CD4-positive, alpha-beta T cell treated with Interleukin-4 for 1 hour (primary cell): ENCODE measurements at places on chromosomes 3 and 15.

DNA sequence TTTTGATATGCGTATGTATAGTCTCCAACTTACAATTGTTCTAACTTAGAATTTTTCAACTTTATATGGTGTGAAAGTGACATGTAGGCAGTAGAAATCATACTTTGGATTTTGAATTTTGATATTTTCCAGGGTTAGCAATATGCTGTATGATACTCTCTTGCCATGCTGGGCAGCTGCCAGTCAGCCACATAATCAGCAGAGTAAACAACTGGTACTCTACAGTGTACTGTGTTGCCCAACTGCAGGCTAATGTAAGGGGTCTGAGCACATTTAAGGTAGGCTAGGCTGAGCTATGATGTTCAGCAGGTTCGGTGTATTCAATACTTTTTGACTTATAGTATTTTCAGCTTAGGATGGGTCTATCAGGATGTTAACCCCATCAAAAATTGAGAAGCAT is 52.0 kb upstream of the RYK start:
- DNase-seq = no peak

DNA sequence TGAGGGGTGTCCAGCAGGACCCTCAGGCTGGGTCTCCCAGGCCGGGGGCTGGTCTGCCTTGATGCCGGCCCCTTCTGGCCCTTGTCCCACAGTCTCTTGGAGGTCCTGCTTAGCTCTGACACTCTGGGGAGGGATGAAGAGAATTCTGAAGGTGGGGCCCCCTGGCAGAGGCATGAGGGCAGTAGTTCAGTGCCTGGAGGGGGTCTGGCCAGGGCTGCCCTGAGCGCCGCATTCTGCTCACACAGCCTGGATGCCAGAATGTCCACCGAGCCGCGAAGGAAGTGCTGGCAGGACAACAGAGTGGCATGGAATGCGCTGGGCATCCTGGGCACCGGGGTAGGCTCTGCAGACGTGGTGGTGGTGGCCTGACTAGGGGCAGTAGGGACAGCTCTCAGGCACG is 55.5 kb downstream of the SMAD6 start:
- DNase-seq = no peak

DNA sequence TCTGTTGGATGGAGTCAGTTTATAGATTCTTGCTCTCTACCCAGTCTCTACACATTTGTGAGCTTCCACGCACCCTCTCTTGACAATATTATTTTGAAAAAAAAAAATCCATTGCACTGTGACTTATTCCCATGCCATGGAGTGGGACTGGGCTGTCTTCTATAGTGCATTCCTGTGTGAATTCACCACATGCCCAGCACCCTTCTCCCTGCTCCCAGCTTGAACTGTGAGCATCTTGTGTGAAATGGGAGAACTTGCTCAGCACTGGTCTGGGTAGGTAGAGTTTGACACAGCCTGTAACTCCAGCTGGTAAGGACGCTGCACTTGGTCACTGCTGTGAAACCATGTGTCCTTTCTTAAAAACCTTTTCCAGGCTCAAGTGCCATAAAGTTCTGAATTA is 91.9 kb downstream of the ARNT2 start:
- no peak for DNase-seq

DNA sequence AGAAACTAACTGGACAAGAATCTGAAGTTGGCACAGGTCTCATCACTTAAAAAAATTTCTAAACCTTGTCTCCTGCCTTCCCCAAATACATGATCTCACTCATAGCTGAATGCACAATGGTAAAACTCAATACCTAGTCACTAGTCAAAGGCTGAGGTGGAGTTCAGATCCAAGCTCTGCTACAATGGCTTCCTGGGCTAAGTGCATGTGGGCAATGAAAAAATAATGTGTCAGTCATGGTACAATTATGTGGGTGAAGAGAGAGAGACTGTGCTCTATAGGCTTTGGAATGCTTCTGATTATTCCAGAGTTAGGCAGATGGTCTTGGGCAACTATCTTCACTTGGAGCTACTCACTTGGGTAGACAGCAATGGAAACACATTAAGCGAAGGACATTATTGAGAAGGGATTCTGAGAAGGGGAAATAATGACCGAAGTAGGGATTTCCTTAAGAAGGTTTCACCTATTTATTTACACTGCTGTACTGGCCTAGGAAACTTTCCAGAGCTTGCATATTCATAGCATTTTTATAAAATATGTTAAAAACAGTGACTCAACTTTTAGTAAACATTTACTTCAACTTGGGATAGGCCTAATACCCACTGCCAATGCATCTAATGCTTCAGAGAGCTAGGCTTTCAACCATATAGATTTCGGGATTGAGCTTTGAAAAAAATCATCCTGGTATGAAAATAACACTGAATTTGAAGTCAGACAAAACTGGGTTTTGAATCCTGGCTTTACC is 58.7 kb upstream of the PLXND1 start:
- no peak for DNase-seq

GRCh38 chr3:52318186-52318816 is 2.2 kb downstream of the DNAH1 start:
- no peak for DNase-seq

DNA sequence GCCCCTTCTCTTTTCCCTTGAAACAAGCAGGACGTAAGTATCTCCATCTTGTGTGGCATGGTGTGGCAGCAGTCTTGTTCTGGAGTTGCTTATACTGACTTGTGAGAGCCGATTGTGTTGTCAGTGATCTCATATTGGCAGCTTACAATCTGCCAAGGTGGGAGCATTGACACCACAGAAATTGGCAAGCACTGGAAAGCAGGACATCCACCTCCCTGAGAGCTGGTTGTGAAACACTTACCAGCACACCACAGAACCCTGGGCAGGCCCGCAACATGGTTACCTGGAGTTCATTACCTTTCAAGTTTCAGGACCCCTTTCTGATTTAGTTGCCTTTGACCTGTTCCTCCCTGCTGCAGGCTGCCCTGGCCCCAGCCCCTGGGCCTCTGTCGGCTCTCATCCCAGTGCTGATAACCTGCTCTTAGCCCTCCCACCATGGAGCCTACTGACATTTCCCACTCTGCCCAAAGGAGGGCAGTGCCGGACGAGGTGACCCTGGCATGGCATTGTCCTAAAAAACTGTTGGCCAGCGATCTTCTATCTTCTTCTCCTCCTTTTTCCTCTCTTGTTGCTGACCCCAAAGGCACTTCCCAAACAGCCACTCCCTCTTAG is 10.6 kb upstream of the ATP2B2 start:
- no peak for DNase-seq

GRCh38 chr3:130299531-130299930 is 45.9 kb upstream of the COL6A5 start:
- DNase-seq = no peak

DNA sequence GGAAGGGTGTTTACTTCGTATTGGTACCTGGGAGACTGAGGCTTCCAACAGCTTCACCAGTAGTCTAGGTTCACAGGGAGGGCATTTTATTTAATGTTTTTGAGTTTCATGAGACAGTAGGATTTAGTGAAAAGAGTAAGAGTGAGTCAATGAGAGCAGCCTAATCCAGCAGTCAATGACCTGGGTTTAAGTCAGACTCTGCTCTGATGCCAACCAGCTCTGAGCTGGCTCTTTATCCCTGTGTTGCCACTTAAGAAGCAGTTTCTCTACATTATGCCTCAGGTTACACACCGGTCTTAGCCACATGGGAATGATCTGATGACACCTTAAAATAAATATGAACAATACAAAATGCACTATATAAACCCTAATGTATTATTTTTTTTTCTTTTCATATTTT is 59.4 kb upstream of the KCNMB2 start:
- no peak for DNase-seq

- peak; percentile 42 for DNase-seq
These were observed 565 bp downstream of the CIB2 start for GRCh38 chr15:78130466-78131294.

GRCh38 chr3:169886671-169887070 is 16.9 kb upstream of the LRRC31 start:
- no peak for DNase-seq

DNA sequence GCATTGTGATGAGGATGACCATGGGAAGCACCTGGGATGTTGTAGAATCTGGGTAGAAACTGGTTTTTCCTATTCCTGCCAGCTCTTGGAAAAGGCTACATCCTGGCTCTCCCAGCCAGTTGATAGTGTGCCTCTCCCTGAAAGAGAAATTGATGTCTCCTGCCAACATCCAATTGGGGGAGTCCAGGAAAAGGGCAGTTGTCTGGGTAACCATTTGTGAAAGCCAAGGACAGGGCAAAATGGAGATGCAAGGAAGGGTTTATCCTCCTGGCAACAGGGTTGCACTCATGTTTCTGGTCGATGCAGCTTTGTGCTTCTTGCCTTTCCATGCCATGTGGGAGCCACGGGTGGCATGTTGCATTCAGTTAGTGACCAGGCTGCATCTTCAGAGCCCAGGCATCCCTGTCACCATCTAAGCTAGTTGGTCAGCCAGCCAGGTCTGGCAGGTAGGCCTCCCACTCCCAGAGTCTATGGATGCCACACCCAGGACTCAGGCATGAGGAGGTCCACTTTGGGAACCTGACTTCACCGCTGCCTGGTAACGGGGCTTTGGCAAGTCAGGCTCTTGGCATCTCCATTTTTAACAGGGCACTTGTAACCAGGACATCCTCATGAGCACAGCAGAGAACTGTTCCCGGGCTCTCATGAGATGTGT is 153.5 kb downstream of the DNAJB8 start:
- DNase-seq = no peak

DNA sequence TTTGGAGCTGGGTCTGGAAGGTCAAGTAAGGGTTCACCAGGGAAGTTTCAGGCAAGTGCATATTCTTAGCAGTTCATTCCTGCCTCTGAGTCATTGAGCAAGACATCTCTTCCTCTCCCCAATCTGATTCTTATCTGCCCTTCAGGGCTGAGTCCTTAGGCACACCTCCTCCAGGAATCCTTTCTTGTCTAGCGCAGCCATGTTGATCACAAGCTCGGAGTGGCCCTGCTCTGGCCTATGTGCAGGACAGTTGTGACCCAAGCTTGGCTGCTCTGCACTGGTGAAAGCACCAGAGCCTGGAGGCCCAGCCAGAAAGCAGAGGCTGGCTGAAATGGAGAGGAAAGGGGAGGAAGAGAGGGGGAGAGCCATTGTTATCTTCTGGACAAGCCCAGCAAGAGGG is 30.9 kb upstream of the MRPS22 start:
- DNase-seq = no peak

- no peak for DNase-seq
These were observed 18.0 kb downstream of the MIX23 start for GRCh38 chr3:122365073-122365472.

GRCh38 chr3:17979911-17980310 is 237.5 kb upstream of the TBC1D5 start:
- DNase-seq = no peak

DNA sequence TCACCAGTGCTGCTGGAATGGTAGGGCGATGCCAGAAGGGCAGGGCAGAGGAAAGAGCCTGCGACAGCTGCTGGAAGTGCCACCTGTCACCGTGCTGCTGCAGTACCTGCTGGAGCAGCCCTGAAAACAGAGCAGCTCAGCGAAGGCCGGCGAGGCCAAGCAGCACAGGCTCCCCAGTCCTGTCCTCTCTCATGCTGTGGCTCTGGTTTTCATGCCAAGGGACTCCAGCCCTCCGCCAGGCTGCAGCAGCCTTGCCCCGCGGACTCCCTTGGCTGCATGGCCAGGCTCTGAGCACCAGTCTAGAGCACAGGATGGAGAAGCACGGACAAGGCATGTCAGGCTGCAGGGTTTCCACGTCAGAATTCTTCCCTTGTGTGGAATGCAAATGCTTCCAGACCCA is 43.9 kb downstream of the ADCY5 start:
- no peak for DNase-seq

- DNase-seq = no peak
These were observed 195.9 kb upstream of the LRRN1 start for GRCh38 chr3:3603351-3603750.

DNA sequence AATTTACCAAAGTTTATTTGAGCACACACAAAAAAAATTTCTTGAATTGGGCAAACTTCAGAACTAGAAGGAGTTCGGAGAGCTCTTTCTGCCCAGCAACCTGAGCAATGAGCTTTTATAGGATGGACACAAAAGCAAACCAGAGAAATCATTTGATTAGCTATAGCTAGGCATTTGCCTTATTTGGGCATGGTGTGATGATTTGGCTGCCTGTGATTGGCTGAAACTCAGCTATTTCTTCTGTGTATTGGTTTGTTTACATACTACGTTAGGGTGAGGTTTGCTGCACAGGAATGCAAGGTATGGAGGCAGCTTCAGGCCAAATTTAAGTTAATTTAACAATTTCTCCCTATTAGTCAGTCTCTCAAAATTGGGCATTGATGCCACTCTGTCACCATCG is 65.1 kb downstream of the NEK11 start:
- no peak for DNase-seq

- no peak for DNase-seq
These were observed 8.8 kb upstream of the LACTB start for GRCh38 chr15:63112871-63113270.

- no peak for DNase-seq
These were observed 2.1 kb downstream of the RFX7 start for GRCh38 chr15:56241374-56242105.

DNA sequence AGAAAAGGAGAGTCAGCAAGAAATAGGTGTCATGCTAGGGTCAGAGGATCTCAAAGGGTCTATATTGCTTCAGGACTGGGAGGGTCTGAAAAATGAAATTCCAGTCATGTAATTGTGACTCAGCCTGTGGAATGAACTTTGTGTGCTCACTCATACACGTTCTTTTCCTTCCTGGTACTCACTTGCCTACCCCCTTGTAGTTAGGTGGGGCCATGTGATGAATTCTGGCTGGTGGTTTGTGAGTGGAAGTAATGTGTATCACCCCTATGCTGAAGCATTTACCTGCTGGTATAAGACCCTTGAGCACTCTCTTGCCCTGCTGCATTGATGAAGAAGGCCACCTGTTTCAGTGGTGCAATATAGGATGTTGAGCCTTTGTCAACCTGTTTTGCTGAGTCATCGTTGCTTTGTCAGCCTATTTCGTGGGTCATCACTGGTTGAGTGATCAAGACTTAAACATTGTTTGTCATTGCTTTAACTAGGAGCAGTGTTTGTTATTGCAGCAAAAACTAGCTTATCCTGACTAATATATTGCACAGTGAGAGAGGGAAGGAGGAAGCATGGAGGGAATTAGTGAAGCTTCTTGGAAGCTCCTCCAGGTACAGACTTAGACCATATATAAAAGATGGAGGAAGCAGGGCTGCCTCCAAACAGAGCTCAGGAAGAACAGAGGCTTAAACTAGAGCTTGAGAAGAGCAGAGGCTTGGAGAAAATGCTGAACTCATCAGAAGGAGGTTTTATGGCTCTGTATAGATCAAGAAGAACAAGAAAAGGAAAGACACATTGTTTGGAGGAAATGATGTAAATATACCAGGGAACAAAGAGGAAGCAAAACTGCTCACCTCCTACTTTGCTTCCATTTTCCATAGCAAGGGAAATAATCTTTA is 28.9 kb downstream of the TLNRD1 start:
- DNase-seq = no peak

- DNase-seq = no peak
These were observed 689.1 kb upstream of the DPPA4 start for GRCh38 chr3:110026421-110026820.

- no peak for DNase-seq
These were observed 24.1 kb downstream of the PIGB start for GRCh38 chr15:55343168-55343567.

DNA sequence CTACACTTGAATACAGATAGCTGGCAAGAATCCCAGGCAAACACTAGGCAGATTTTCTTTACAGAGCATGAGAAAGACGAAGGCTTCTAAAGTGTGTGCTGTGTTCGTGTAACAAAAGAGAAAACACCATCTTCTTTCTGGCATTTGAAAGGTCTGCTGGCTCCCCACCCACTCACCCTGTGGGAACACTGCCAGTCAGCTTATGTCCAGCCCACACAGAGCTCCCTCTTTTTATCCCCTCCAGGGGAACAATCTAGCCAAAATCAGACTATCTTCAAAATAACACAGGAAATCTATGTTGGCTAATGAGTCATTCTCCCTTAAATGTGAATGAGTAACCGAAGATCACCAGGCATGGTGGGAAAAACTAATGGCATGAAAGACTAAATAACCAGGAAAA is 45.6 kb upstream of the PAQR5 start:
- no peak for DNase-seq
